ENCODE measurements at places on chromosomes 7 and 10.
A peak's percentile ranks its signal among the peaks of the same experiment; 100 is the strongest.

DNA sequence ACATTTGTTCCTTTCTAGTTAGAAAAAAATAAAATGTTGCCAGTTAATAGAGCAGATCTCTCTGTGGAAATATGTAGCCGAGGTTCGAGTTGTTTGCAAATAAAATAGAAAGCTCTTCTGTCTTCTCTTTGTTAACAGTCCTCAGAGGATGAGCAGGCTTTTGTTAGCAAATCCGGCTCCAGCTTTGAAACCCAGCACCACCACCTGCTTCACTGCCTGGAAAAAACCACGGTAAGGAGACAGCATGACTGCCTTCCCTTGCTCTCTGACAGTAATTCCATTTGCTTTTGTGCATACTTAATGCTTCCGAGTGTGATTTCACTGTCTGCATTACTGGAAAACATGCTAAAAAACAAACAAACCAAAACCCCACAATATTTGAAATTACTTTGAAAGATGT lies 115.6 kb downstream of the TSPAN12 start:
- no peak for DNase-seq

- no peak for DNase-seq
These were observed 101.1 kb downstream of the RAPGEF5 start for GRCh38 chr7:22255834-22256233.

DNA sequence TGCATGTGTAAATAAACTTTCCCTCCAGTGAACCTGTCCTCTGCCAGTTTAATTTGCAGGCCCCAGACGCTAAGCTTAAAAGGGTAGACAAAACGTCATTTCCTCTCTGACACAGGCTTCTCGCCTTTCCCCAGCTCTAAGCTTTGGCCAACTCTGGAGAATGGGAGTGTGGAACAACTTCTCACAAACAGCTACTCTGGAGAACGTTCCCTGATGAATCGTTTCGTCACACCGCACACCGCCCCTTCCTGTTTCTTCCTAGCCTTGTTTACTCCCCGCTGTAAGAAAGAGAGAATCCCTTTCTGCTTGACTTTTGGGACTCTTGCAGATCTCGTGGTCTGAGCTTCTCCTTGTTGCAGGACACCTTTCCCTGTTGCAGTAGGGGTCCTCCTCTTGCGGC lies 564.2 kb downstream of the TCERG1L start:
- no peak for DNase-seq

DNA sequence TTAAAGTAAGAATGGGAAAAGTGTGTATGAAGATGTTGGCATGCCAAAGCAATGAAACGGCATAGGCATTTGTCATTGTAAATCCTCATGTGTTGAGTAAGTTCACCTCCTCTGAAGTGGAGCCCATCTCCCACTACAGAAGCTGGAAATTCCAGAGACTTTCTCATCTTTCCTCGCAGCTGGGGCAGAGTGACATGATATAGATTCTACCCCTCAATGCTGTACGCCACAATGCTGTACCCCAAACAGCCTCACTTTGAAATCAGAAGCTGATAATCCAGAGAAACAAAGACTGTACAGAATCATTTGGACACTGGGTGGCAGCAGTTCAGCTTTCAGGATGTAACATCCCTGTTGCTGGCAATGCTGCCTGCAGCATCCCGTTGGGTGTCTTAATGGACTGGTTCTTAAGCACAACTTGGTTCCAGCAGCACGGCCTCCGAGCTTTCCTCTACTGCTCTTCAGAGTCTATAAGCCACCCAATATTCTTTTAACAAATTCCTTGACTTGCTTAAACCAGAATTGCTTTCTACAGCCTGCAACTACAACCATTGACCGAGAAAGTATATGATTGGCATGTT lies 18.8 kb downstream of the ZC3HAV1L start:
- DNase-seq = peak; percentile 73

- DNase-seq = no peak
These were observed 57.0 kb downstream of the HIPK2 start for GRCh38 chr7:139720705-139721231.

DNA sequence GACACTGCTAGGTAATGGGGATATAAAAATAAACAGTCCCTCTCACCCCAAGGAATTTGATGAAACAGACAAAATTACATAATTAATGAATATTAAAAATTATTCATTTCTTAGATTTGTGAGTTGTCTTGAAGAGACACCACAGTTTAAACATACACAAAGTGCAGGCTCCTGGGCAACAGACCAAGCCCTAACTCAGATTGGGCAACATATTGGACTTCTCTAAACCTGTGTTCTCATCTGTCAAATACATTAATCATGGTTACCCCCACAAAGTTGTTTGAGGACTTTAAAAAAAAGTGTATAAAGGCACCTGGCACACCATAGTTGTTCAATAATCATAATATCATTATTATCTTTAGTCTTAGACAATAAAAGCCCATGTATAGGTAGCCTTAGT lies 62.5 kb upstream of the CAPZA2 start:
- DNase-seq = no peak

- DNase-seq = peak; percentile 76
These were observed 146.6 kb downstream of the SH2D4B start for GRCh38 chr10:80684259-80684658.

DNA sequence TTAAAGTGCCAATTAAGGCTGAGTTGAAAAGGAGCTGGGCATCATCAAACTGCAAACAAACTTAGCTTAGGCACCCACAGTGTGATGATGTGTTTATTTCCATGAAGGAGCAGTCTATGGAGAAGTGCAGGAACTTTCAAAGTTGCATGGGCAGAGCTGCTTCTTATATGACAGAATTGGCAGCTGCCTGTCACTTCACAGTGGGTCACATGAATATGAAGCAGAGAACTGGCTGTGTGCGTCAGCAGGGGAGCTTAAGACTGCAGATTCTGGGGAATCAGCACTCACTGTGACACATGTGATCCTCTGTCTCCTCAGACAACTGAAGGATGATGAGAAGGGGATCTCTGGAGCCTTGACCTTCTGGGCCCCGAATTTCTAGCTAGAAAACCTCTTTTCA lies 36.6 kb downstream of the RBM28 start:
- DNase-seq = no peak

GRCh38 chr7:25832929-25833328 lies 319.1 kb upstream of the NFE2L3 start:
- no peak for DNase-seq

DNA sequence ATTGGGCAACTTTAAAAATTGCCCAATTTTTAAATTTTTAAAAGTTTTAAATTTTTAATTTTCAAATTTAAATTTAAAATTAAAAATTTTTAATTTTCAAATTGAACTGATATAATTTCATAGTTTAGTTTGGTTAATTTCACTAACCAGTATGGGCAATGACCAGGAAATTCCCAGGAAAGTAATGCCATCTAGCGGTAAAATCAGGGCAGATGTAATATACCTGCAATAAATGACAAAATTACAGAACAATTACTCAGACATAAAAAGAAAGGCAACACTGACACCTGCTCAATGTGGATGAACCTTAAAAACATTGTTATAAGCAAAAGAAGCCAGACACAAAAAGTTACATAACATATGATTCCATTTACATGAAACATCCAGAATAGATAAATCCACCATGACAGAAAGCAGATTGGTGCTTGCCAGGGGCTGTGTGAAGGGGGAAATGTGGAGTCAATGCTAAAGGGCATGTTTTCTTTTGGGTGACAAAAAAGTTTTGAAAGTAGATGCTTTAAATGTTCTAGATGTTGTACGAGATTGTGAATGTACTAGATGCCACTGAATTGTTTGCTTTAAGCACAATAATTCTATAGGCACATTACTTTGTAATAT lies 28.6 kb upstream of the SLC16A12 start:
- DNase-seq = peak; percentile 57

- DNase-seq = peak; percentile 85
These were observed 55.1 kb downstream of the CYCS start for GRCh38 chr7:25069900-25070443.

- no peak for DNase-seq
These were observed 245.2 kb downstream of the DOCK4 start for GRCh38 chr7:111960984-111961383.

DNA sequence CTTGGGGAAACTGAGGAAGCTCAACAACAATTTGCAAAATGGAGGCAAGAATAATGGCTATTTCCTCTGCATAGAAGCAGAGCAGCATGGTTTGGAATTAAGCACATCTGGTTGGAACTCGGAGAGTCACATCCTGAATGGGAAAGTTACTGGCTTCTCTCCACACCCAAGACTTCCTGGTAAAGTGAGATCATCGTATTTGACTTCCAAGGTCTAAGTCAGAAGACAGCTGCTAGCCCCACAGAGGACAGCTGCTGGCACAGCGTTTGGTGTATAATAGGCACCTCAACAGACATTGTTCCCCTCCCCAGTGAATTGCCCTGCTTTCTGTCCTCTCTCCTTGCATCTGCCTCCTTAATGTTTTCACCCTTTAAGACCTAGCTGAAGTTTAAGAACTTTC lies 37.0 kb upstream of the NRF1 start:
- DNase-seq = no peak

GRCh38 chr7:129911790-129912189 lies 41.0 kb downstream of the UBE2H start:
- DNase-seq = no peak

DNA sequence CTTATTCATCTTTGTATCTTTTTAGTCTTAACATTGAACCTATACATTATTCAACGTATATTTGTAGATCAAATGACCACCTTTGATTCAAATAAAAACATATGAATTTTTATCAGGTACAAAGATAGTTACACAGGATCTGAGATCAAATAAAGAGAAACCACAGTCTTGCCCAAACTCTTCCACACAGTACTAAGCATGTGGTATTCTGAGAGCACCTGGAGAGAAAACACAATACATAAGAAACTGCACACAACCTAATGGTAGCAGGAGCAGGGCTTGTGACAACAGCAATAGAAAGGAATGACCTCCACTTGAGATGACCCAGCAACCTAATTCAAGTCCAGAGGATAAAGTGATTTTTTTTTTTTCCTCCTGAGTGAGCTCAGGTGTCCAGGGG lies 6.5 kb upstream of the WASL start:
- DNase-seq = no peak

- peak; percentile 86 for DNase-seq
These were observed 23.7 kb downstream of the RTKN2 start for GRCh38 chr10:62244785-62245467.

GRCh38 chr10:118669020-118669791 lies 73.8 kb upstream of the PRLHR start:
- no peak for DNase-seq

DNA sequence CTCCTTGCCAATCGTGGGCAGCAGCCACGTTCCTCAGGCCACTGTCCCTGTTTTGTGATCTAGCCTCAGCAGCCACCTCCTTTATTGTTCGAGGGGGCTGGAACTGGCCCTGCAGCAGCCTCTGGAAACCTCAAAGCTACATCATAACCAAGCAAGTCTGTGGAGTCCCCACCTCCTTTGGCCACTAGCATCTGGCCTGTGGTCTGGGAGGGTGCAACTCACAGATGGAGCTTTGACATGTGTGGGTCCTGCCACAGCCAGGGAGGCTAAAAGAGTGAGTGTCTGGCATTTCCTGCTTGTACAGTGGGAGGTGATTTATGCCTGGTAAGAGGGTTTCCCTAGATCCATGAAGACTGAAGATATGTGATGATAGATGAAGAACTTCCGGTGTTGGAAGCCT lies 32.3 kb upstream of the NUB1 start:
- DNase-seq = no peak

GRCh38 chr7:27031289-27032172 lies 64.3 kb downstream of the HOXA1 start:
- peak; percentile 12 for DNase-seq

DNA sequence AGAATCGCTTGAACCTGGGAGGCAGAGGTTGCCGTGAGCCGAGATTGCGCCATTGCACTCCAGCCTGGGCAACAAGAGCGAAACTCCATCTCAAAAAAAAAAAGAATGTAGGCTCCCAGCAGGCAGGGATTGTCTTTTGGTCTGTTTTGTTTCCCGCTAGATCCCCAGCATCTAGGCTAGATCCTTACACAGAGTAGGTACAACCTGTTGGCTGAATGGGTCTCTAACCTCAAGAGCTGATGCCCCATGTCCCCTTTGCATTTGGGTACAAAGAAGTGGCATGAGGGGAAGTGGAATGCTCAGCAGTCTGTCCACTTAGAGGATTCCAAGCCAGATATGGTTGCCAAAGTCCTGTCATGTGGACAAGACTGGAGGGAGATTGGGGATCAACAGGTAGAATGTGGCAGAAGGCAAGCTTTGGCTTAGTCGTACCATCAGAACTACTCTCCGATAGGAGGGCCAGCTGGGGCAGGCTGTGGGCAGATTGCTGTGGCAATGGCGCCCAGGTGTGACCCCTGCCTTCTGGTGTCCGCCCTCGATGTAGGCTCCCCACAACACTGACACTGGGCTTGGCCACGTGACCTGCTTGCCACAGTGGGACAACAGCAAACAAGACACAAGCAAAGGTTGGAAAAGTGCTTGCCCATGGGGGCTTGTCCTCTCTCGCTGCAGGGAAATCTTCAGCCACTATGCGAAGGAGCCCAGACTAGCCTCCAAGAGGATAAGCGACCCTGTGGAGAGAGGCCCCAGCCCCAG lies 21.4 kb downstream of the LEP start:
- DNase-seq = no peak

DNA sequence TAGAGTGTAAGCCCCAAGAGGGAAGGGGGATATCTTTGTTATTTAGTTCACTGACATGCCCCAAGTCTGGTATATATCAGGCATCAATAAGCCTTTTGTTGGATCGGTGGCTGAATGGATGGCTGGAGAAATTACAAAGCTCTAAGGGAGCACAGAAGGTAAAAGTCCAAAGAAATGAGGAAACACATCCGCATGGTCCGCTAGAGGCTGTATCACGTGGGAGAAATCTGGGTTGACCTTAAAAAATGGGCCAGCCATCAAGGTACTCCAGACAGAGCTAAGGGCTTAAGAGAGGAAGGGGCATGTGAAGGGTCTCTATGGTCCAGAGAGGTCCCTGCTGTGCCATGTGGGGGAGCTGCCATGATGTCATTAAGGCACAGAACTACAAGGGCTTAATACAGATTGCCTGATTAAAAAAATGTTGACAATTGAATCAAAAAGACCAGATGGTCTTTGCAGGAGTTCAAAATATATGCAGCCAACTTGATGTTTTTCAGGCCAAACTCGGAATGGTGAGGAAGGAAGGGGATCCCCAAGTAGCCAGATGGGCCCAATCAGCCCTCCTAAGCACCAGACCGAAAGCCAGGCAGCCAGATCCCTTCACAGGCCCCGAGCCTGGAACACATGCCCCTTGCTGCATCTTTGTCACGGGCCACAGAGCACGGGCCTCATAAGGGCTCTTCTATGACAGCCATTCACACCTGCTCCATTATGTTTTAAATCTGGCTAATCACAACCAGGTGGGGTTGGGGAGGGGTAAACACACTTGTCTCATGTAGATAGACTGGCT lies 31.9 kb downstream of the SCRN1 start:
- DNase-seq = peak; percentile 68

DNA sequence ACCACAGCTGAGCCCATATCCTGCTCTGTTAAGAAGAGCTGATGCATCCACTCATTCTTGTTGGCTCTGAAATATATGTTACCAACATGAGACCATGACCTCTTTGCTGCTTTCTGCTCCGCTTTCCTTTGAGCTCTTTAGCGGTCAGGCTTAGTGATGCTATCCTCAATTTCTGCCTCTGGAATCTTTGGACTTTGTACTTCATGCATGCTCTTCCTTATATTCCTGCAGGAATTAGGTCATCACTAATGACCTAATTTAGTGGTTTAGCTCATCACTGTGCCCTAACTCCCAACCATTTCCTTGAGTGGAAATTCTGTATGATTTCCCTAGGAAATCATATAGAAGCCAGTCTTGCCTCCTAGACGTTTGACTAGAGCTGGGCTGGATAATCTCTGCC lies 119.5 kb downstream of the AOAH start:
- DNase-seq = no peak

GRCh38 chr7:3438352-3438751 lies 137.3 kb downstream of the SDK1 start:
- no peak for DNase-seq

GRCh38 chr10:128833671-128834070 lies 633.4 kb upstream of the MGMT start:
- DNase-seq = no peak
